ENCODE measurements at places on chromosomes 4 and X.

GRCh38 chrX:149021159-149021558 is 483.9 kb downstream of the IDS start:
- DNase-seq, result no peak

- DNase-seq, result no peak
These were observed 16.2 kb upstream of the FHL1 start for GRCh38 chrX:136130931-136131833.

DNA sequence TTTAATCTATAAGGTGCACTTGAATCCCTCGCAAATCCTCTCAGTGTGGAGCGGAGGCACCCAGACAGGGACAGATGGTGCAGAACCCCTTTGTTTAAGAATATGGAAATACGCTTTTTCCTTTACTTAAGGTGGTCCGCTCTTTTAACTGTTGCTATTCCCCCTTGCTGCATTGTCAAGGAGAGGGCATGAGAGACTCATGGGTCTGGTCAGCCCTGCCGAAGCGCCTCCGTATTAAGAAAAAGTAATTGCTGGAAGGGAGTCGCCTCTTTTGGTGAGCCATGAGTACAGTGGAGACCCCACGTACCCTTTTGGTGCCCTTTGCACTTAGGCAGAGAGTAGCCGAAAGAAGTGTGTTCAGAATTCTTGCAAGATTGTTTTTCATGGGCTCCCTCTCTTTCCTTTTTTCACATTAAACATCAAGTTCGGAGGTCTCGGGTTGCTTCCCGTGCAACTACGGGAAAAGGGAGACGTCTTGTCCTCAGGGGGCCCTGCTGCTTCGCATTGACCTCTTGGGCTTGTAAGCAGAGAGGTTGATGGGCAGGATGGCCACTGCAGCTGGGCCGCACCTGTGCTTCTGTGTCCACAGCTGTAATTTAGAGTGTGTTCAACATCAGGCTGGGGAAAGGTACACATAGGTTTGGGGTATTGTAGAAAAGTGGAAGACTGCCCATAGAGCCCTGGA is 109.6 kb downstream of the SPRY1 start:
- DNase-seq, result no peak

GRCh38 chrX:38578167-38578566 is 16.8 kb downstream of the TSPAN7 start:
- DNase-seq, result no peak

GRCh38 chr4:161356351-161356750 is 807.4 kb downstream of the FSTL5 start:
- DNase-seq, result no peak

DNA sequence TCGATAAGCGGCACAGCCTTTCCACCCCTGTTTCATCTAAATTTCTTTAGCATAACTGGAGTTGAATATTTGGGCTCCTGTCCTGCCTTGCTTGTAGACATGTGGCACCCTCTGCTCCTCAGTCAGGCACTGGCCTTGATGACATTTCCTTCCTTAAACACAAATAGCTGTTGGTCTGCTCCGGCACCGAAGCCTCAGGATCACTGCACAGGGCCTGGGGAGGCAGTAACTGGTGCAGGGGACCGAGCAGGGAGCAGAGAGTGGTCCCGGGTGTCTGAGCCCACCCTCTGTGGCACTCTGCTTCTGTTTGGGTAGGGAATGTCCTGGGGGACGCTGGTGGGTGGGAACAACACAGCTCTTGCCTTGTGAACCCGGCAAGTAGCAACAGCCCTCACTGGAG is 13.6 kb downstream of the RGS12 start:
- DNase-seq, result no peak

- DNase-seq, result no peak
These were observed 62.8 kb downstream of the SH3KBP1 start for GRCh38 chrX:19824603-19825002.
